NCI-H2171 (cell line): ENCODE measurements at places on chromosomes 11 and 22.
A peak's percentile ranks its signal among the peaks of the same experiment; 100 is the strongest.

GRCh38 chr22:38074181-38075104 lies 9.5 kb downstream of the SLC16A8 start:
- no peak for DNase-seq

GRCh38 chr11:118227865-118228785 lies 3.3 kb upstream of the JAML start:
- no peak for DNase-seq

- no peak for DNase-seq
These were observed 3.8 kb upstream of the C11orf91 start for GRCh38 chr11:33704240-33705002.

GRCh38 chr11:2099516-2100349 lies 39.5 kb downstream of the IGF2 start:
- DNase-seq = peak; percentile 27

DNA sequence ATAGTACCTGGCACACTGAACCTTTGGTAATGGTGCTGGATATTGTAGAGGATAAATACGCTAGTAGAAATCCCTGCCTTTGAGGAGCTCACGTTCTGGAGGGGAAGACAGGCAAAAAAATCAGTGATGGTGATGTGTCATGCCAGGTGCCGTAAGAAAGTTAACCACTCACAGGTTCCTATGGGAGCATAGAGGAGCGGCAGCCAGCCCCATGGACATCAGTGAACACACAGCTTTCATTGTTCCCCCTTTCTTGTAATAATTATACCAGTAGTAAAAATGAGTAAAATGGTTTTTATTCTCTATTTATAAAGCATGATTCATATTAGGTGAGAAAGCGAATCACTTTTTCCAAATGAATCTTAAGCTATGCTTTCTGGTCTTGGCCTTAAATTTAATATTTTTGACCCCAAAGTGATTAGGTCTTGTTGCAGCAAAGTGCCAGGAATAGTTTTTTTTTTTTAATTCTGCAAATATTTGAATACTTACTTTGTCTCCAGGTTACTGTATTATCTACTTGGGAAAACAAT lies 57.9 kb downstream of the UVRAG start:
- DNase-seq = no peak

DNA sequence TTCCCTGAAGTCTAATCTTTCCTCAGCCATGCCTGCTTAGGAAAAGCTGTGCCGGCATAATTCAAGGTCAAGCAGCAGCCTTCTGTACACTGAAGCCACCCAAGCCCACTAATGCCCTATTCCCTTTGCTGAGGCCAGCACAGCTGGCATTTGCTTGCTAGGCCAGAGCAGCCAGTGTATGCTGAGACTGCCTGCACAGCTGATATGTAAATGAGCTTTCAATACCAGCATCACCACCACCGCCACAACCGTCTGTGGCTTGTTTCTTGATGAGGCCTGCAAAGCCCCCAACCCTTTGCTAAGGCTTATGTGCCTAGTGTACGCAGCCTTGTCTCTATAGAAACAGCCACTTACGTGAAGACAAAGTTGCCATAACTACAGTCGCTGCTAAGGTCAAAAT lies 56.3 kb upstream of the TNRC6B start:
- DNase-seq = no peak

DNA sequence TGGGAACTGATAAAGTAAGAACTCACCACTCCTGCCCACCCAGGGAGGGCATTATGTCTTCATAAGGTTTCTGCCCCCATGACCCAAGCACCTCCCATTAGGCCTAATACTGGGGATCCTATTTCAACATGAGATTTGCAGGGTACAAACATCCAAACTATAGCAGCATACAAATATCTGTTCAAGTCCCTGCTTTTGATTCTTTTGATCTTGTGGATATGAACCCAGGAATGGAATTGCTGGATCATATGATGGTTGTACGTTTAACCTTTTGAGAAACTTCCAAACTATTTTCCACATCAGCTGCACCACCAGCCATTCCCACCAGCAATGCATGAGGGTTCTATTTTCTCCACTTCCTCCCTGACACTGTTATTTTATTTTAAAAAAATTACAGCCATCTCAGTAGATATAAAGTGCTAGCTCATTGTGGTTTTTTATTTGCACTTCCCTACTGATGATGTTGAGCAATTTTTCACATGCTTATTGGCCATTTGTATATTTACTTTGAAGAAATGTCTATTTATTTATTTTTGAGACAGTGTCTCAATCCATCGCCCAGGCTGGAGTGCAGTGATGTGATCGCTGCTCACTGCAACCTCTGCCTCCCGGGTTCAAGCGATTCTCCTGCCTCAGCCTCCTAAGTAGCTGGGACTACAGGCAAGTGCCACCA lies 7.1 kb upstream of the ATG16L2 start:
- DNase-seq = no peak

DNA sequence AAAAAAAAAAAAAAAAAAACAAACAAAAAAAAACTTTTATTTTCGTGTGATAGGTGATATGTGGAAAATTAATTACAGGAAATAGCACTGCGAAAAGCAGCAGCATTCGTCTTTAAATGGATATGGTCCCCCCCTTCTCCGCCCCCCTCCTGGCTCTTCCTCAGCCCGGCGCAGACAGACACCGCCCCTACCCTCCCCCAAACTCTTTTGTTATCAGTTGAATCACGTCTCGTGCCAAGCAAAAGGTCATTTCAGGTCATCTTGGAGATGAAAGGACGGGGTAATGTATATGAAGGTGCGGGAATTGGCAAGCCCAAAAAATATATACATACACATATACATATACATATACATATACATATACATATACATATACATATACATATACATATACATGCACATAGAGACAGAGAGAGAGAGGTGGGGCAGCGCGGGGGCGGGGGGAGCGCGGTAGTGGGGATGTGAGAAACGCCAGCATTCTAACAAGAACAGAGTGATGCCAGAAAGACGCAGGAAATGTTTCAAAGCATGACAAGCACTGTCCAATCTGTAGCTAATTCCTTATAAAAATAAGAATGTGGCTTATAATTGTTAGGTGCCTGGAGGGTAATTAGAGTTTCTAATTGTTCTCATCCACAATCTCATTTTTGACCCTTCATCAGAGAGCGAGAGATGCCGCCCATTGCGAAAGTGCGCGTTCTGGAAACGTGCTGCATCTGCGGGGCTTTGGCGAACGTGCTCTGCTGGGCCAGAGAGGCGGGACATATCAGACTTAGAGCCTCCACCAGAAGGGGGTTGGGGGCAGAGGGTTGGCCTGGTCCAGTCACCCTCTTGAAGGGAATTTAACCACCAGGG lies 214.5 kb upstream of the UBASH3B start:
- no peak for DNase-seq

- DNase-seq = peak; percentile 78
These were observed 2.3 kb downstream of the KRTAP5-11 start for GRCh38 chr11:71580057-71581003.

DNA sequence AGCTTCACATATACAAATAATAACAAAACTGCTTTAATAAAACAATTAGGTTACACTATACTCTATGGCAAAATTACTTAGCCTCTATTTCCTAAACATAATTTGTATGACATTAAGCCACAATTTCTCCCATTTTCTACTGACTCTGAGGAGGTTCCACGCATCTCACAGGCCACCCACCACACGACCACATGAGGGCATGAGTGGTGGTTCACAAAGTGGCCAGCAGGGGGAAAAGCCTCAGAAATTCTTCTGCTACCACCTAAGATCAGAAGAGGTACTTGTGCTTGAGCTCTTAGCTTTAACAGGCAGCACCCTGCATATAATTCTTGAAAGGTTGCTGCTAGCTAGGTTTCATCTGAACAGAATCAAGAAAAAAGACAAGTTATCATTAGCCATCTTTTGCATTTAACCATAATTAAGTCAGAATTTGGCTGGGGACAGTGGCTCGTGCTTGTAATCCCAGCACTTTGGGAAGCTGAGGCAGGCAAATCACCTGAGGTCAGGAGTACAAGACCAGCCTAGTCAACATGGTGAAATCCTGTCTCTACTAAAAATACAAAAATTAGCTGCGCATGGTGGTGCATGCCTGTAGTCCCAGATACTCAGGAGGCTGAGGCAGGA lies 7.7 kb downstream of the LPXN start:
- no peak for DNase-seq

DNA sequence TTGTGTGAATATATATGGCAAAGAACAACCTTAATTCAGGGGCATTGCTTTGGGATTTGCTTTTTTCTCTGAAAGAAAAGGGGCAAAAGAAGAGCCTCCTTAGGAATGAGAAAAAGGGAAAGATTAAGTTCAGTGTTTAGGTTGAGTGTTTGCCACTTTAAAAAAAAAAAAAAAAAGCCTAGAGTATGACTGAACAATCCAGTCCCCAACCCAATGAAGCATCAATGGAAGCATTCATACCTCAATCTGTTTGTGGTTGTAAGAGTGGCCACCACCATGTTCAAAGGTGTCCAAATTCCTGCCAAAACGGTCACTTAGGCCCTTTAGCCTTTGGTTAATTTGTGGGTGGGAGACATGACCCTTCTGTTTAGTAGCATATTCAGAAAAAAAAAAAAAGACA lies 260.6 kb downstream of the SOX6 start:
- DNase-seq = no peak

GRCh38 chr11:12359761-12360160 lies 17.6 kb upstream of the PARVA start:
- no peak for DNase-seq

- DNase-seq = no peak
These were observed 8.2 kb downstream of the UPB1 start for GRCh38 chr22:24503137-24503842.

DNA sequence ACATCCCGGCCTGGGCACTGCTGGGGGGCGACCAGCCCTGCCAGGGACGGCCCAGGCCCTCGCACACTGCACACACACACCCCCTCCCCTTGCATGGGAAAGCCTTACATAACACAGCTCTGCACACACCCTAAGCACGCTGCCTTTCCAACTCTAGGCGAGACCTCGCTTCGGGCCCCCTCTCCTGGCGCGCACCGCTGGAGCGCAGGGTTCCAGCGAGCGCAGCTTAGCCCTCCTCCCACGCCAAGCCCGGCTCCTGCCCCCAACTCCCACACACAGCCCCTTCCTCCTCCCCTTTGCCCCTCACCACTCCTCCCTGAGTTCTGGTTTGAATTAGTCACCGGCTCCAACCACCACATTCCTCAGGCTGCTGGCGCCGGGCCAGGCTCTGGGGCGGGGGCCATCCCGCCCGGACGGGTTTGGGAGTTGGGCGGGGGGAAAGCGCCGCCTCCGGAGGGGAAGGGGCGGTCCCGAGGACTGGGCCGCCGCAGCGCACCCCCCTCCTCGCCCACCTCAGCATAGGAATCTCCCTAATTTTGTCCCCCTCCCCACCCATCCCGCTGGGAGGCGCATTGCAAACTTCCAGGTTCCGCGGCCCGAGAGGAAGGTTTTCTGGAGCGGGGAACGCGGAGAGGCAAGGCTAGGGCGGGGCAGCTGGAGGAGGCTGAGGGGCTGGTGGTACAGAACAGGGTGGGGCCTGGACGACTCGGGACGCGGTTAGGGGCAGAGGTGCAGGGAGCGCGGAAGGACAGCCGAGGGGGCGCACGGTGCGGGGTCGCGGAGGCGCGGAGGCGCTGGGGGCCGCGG lies 966 bp downstream of the AHNAK start:
- peak; percentile 39 for DNase-seq

GRCh38 chr11:41720761-41721160 lies 261.3 kb upstream of the LRRC4C start:
- DNase-seq = no peak
